ENCODE measurements at places on chromosomes 13 and 19. TPM values are rescaled to one million over a fixed set of nuclear protein-coding genes. Genes with fewer than 3 reads are reported as not detected.

TEX101 gene
- not detected for total RNA-seq

DNA sequence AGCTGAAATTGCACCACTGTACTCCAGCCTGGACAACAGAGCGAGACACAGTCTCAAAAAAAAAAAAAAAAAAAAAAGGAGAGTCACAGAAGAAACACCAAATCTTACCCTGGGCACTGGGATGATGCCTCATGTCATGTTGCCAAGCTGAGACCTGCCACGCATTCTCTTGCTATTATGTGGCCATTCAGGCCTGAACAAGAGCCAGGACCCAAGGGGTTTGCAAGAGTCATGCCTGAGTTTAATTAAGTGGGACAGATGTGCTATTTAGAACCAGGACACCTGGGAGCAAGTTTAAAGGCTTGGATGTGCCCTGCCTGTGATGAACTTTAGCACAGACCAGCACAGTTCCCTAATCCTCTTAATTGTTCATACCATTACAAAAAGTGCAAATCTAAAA lies 9.8 kb downstream of the PNMA8A start:
- DNase-seq: no peak

- DNase-seq: peak; percentile 52
These were observed 3.0 kb downstream of the ABCA7 start for GRCh38 chr19:1042689-1043511.

GRCh38 chr13:99522298-99522697 lies 21.0 kb downstream of the TM9SF2 start:
- no peak for DNase-seq

GRCh38 chr13:110233181-110233950 lies 73.6 kb downstream of the COL4A1 start:
- DNase-seq: peak; percentile 13

DNA sequence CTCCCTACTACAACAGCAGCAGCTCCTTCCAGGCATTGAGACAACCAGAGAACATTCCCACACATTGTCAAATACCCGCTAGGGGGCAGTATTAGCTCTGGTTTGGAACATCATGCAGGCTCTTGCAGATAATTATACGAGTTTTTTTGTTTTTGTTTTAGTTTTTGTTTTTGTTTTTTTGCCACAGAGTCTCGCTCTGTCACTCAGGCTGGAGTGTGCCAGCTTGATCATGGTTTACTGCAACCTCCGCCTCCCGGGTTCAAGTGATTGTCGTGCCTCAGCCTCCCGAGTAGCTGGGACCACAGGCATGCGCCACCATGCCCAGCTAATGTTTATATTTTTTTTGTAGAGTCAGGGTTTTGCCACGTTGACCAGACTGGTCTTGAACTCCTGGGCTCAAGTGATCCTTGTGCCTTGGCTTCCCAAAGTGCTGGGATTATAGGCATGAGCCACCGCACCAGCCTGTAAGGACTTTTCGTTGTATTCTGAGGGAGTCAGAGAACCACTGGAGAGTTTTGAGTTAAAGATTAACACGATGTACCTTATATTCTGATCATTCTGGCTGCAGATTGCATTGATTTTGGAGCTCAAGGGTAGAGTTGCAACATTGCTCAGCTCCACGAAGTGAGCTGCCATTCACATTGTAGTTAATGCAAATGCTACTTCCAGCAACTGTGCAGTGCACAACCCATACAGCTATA lies 41.7 kb upstream of the CEACAM20 start:
- peak; percentile 91 for DNase-seq

Data from endodermal cell (in vitro differentiated cells).